Spleen (tissue), 13 donors: ENCODE measurements at places on chromosomes 7 and 10. TPM values are rescaled to one million over a fixed set of nuclear protein-coding genes. Genes with fewer than 3 reads are reported as not detected.
A peak's percentile ranks its signal among the peaks of the same experiment; 100 is the strongest.

ZRANB1 gene
- 8.0 TPM for polyA plus RNA-seq

VIPR2 gene
- 0.48 TPM for polyA plus RNA-seq

CYP26A1 gene
- 0.19 TPM for polyA plus RNA-seq

TRIM73 gene
- polyA plus RNA-seq = 3.8 TPM

DNA sequence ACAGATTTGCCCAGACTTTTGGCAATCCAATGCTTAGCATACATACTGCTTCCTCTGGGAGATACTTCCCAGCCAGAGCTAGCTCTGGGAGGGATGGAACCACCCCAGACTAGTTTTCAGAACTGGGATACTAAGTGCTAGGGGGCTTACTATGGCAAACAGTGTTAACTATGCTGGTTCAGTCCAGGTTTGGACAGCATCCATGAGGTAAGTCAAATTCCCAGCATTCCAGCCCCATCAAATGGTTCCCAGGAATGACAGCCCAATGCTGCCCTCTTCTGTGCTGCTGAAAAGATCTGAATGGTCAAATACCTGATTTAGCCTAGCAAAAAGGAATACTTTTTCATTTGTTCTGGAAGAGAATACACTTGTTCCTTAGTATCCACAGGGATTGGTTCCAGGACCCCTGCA lies 141.7 kb upstream of the CCDC6 start:
- no peak for DNase-seq
- H3K36me3 ChIP-seq = no peaks in the 10 kb centered on the region
- no peak overlapping the region for H3K27ac ChIP-seq
- no peaks in the 10 kb centered on the region for H3K4me1 ChIP-seq
- H3K4me3 ChIP-seq = no peak overlapping the region

DNA sequence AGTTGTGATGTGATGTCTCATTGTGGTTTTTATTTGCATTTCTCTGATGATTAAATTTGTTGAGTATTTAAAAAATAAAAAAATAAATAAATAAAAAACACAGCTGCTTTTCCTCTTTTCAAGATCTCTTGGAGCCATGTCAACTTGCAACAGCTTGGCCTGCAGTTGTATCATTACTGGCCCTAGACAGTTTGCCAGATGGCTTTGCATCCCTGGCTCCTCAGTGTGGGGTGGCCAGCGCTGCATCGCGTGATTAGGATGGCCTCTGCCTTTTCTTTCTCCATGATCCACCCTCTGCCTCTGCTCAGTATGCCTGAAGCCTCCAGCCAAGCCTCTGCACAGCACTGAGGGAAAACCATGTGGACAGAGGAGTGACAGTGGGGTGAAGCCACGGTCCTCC lies 96.8 kb downstream of the PPP1R3C start:
- no peaks in the 10 kb centered on the region for H3K4me1 ChIP-seq
- DNase-seq = no peak
- H3K4me3 ChIP-seq = no peak overlapping the region
- H3K27ac ChIP-seq = peak overlapping the region; percentile 10

- DNase-seq = no peak
- no peaks in the 10 kb centered on the region for H3K4me1 ChIP-seq
- H3K4me3 ChIP-seq = no peak overlapping the region
- H3K36me3 ChIP-seq = no peaks in the 10 kb centered on the region
These were observed 19.0 kb downstream of the TLL2 start for GRCh38 chr10:96494694-96495093.

- no peak overlapping the region for H3K27ac ChIP-seq
- DNase-seq = no peak
- H3K27me3 ChIP-seq = no peaks in the 10 kb centered on the region
- H3K4me3 ChIP-seq = no peak overlapping the region
These were observed 360.8 kb downstream of the CRPPA start for GRCh38 chr7:16060502-16060901.

DNA sequence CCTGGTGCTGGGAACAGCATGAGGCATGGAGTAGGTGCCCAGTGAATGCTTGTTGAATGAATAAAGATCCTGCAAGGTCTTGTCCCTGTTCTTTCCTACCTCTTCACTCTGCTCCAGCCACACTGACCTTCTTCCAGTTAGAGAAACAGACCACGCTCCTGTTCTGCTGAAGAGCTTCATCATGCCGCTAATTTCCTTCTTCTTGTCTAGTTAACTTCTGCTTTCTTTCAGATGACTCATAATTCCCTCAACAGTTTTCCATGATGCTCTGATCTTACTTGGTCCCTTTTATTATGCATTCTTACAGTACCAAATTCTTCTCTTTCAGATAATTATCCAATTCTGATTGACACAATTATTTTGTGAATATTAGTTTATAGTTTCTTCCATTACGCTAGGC lies 59.5 kb upstream of the C1QL3 start:
- H3K36me3 ChIP-seq = no peaks in the 10 kb centered on the region
- no peak overlapping the region for H3K27ac ChIP-seq
- no peak overlapping the region for H3K4me3 ChIP-seq
- no peak for DNase-seq
- no peaks in the 10 kb centered on the region for H3K27me3 ChIP-seq
- no peaks in the 10 kb centered on the region for H3K4me1 ChIP-seq

- DNase-seq = no peak
- no peak overlapping the region for H3K4me3 ChIP-seq
- H3K27ac ChIP-seq = peak overlapping the region; percentile 15
- peaks cover 24% of the 10 kb centered on the region for H3K4me1 ChIP-seq
These were observed 20.6 kb downstream of the DNAJB6 start for GRCh38 chr7:157357129-157358040.

GRCh38 chr10:24723386-24723787 lies 300 bp downstream of the ARHGAP21 start:
- H3K4me3 ChIP-seq = peak overlapping the region; percentile 80
- no peaks in the 10 kb centered on the region for H3K27me3 ChIP-seq
- H3K27ac ChIP-seq = peak overlapping the region; percentile 94

DNA sequence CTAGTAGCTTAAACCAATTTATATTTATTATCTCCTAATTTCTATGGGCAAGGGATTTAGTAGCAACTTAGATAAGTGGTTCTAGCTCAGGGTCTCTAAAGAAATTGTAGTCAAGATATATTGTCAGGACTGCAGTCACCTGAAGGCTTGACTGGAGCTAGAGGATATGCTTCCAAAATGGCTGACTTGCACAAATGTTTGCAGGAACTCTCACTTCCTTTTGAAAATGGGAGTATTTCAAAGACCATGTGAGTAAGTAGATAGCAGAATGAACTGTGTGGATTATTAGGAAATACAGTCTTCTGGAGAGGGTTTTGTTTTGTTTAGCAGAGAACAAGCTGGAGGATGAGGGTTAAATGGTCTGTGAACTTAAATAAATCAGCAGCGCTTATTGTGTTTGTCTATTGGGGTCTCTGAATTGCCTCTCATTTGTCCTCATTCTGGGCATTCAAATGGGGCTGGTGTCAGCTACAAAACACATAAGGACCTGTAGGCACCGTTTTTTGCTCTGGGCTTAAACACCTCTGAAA lies 524.6 kb downstream of the LRMDA start:
- H3K27me3 ChIP-seq = no peaks in the 10 kb centered on the region
- no peak overlapping the region for H3K27ac ChIP-seq
- no peak for DNase-seq
- H3K4me3 ChIP-seq = no peak overlapping the region
